ENCODE measurements at places on chromosomes 2 and 18.

DNA sequence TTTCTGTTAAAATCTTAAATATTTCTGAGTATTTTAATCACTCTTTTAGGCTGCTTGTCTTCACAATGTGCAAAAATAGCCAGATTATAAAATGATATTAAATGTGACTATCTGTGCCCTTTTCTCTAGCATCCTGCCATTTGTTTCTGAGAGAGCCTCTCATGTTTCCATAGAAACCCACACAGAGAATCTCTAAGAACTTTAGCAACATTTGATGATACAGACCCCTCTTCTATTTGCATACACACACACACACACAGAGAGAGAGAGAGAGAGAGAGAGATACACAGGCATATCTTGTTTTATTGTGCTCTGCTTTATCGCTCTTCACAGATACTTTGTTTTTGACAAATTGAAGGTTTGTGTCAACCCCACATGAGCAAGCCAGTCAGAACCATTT is 134.5 kb upstream of the DDX18 start:
- no peak for DNase-seq

DNA sequence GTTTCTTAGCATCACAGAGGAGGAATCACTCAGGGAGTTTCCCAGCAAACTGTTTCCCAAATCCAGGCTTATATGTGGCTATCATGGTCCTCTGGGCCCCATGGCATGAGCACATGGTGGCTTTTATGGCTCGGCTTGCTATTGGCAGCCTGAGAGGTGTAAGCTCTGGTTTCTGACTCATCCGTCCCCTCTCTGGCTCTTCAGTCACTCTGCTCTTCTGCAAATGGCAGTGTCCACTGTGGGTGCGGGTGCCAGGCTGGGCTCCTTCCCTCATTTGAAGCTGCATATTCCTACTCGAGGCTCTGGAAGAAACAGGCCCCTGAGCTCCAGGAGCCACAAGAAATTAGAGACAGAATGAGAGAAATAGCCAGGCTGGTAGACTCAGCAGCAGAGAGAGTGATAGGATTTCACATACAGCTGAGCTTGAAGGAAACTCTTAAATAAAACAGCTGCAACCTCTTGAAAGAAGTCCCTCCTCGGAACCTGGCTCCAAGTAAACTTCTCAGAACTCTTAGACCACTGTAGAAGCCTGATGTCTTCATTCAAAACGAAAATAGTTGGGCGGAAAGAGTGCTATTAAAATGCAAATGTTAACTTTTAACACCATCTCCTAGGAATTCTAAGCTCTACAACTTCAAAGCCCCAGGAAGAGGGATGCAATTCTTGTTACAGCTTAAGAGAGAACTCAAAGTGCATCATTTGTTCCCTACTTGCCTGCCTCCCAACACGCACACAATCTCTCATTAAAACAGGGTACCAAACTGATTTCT is 212.6 kb upstream of the SP5 start:
- DNase-seq, result no peak

DNA sequence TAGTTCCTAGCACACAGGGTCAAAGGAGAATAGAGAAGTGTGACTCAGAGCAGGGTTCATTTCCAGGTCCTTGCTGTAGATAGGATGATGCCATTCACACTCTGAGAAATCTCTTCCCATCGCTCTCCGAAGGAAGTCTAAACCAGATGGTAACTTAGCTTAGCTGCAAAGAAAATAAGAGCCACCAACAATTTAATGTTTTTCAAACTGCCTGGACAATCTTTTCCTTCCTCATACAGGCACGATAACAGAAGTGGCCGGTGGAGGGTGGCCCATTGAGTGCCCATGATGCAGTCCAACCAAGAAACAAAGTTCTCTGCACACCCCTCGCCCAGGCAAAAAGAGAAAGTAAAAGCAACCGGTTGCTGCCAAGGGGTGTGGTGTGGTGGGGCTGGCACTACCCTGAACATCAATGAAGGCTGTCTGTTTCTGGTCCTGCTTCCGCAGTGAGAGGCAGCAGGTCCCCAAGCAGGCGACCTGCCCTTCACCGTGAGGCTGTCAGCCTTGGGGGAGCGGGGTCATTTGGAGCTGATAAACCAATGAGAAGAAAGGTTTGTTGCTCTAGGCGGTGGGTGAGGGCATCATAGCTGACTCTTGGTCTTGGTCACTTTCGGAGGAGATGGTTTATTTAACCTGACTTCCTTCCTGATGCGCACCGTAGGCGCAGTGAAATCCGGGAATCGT is 105.6 kb upstream of the CD302 start:
- DNase-seq, result peak; percentile 39

DNA sequence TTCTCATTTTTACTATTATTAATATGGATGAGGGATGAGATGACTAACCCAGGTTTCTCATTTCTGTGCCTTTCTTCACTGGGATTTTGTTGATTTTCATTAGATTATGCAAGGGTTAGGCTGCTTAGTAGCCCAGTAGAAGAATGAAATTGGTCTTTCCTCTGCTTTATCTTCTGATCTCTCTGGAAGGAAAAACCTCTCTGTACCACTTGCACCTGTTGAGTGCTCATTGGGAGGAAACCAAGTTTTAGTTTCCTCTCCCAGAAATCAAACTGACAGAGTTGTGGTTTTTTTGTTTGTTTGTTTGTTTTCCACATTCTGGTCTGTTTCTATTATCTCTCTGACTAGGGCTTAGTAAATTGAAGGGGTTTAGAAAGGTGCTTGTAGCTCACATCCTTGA is 60.8 kb downstream of the KIAA1328 start:
- DNase-seq, result no peak

GRCh38 chr2:240707043-240707756 is 15.5 kb downstream of the AQP12A start:
- no peak for DNase-seq

DNA sequence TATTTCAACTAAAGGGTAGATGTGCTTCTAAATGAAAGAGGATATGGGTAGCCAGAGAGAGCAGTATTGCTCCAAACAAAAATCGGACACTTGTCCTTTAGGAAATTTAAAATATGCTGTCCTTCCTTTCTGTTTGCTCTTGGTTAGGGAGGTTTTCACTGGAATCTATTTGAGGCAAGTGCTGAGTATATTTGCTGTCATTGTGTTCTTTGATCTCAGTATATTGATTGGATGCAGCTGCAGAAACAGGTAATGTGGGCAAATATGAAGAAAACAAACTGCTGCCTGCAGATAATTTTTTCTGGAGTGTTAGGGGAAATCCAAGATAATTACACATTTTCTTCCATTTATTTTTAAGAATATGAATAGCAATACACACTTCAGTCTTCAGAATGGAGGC is 410.2 kb downstream of the NCKAP5 start:
- DNase-seq, result no peak

DNA sequence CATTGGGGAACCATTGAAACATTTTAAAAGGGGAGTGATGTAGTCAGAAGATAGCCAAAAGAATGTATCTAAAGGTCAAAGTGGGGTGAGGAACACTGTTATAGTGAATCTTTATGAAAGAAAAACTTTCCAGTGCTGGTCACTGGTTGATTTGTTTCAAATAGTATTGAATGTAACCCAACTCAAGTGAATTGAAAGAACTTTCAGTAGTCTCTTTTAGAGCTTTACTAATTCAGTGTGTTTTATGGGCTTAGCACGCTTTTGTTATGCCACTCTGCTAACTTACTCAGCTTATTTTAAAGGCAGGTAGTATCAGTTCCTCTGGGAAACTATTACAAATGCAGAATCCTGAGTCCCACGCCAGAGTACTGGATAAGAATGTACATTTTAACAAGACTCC is 57.3 kb downstream of the GTF2A1L start:
- no peak for DNase-seq

DNA sequence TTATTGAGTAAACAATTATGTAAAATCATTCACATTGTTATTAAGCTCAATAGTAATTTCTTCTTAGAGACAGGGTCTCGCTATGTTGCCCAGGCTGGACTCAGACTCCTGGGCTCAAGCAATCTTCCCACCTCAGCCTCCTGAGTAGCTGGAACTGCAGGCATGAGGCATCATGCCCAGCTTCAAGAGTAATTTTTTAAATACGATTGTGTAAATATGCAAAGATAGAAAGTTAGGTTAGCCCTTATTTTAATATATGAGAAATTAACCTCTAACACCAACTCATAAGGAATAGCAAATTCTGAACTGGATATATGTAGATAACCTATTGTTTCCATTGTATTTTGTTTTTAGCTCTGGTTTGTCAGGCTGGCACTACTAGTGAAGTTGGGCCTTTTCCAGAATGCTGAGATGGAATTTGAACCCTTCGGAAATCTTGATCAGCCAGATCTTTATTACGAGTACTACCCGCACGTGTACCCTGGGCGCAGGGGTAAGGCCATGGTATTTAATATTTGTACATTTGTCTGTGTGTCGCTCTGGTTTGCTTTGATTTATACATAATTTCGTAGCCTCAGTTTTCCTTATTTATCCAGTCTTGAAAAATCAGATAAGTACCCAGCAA is 44.8 kb downstream of the TRAPPC12 start:
- no peak for DNase-seq

DNA sequence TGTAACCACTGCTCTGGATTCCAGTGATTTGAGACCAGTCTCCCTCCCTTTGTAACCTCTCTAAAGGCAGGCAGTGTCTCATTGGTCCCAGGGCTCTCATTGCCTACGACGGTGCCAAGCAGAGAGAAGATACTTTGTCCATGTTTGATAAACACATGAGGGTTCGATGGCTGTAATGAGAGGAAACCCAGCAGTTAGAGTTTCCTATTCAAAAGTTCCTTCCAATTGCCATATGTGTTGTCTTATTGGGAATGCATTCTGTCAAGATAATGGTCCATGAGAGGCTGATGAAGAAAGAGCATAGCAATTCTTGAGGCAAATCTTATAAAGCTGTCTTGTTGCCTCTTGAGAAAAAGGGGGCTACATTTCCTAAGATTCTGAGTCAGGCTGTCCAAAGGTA is 292.5 kb downstream of the LRRTM1 start:
- DNase-seq, result no peak

DNA sequence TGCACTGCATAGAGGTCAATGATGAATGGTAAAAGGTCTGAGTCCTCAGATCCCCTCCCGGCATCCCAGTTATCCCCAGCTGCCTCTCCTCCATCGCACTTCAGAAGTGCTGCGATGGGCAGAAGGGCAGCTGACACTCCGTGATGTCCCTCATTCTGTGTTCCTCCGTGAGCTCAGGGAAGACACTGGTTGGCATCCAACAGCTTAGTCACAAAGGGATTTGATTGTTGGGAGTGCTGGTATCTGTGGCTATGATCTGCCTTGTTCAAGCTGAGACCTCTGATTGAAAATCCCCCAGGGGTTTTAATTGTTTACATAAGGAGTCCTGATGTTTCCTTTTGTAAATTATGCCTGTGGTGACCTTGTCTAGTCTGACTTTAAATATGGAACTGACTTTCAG is 19.0 kb upstream of the SAG start:
- no peak for DNase-seq

- DNase-seq, result no peak
These were observed 77.9 kb upstream of the SLC66A3 start for GRCh38 chr2:11077411-11077810.

GRCh38 chr2:126882181-126882580 is 16.5 kb upstream of the TEX51 start:
- no peak for DNase-seq
